ENCODE measurements at places on chromosomes 3 and 15. TPM values are rescaled to one million over a fixed set of nuclear protein-coding genes. Genes with fewer than 3 reads are reported as not detected.

- DNase-seq, result no peak
- H3K27me3 ChIP-seq, result no peaks in the 10 kb centered on the region
- H3K4me1 ChIP-seq, result no peaks in the 10 kb centered on the region
- H3K4me3 ChIP-seq, result no peak overlapping the region
- no peaks in the 10 kb centered on the region for H3K36me3 ChIP-seq
Observed at GRCh38 chr15:51992953-51993352, 21.4 kb upstream of the LEO1 start.

DNA sequence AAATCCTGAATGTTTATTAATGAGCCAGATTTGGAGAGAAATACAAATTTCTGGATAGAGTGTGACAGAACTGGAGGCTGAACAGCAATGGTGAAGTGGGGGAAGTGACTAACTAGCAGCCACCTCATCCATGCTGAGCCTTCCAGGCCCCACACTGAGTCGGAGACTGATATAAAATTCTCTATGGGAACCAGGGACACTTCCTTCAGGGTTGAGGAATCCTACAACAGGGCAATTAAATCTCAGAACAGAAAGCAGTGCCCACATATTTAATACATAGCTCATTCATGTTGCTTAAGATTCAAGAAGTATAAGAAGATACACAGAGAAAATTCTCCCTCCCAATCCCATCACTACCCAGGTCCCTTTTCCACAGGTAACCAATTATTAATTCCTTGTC, 49.3 kb downstream of the HACD2 start:
- H3K4me3 ChIP-seq, result no peak overlapping the region
- no peaks in the 10 kb centered on the region for H3K4me1 ChIP-seq
- H3K27ac ChIP-seq, result no peak overlapping the region
- DNase-seq, result no peak
- H3K27me3 ChIP-seq, result no peaks in the 10 kb centered on the region

DNA sequence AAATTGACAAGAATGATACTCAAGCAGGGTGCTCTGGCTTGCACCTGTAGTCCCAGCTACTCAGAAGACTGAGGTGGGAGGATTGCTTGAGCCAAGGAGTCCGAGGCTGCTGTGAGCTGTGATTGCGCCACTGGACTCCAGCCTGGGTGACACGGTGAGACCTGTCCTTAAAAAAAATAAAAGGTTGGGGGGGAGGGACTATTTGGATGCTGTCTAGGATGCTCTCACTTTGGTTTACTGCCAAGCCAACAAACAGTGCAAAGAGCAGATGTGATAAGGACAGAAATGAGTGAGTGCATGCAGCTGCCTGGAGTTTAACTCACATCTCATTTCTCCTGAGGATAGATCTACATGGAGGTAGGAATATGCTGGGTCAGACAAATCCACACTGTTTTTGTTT, 130.0 kb downstream of the FRMD4B start:
- no peak overlapping the region for H3K4me3 ChIP-seq
- no peaks in the 10 kb centered on the region for H3K4me1 ChIP-seq
- DNase-seq, result no peak
- H3K27me3 ChIP-seq, result no peaks in the 10 kb centered on the region

DNA sequence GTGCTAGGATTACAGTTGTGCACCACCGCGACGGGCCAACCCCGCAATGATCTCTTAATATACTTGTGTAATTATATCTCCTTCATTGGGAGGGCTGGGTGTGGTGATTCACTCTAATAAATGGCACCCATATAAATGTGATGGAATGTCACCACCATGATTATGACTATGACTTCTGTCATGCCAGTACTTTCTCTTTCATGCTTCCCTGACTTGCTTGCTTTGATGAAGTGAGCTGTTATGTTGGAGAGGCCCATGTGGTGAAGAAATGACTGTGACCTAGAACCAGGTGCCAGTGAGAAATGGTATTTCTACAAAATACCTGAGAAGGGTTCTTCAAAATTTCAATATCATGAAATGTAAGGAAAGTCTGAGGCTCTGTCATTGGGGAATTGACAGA, 24.4 kb upstream of the TP63 start:
- no peak for DNase-seq
- H3K4me3 ChIP-seq, result no peak overlapping the region
- no peak overlapping the region for H3K27ac ChIP-seq
- no peaks in the 10 kb centered on the region for H3K4me1 ChIP-seq

DNA sequence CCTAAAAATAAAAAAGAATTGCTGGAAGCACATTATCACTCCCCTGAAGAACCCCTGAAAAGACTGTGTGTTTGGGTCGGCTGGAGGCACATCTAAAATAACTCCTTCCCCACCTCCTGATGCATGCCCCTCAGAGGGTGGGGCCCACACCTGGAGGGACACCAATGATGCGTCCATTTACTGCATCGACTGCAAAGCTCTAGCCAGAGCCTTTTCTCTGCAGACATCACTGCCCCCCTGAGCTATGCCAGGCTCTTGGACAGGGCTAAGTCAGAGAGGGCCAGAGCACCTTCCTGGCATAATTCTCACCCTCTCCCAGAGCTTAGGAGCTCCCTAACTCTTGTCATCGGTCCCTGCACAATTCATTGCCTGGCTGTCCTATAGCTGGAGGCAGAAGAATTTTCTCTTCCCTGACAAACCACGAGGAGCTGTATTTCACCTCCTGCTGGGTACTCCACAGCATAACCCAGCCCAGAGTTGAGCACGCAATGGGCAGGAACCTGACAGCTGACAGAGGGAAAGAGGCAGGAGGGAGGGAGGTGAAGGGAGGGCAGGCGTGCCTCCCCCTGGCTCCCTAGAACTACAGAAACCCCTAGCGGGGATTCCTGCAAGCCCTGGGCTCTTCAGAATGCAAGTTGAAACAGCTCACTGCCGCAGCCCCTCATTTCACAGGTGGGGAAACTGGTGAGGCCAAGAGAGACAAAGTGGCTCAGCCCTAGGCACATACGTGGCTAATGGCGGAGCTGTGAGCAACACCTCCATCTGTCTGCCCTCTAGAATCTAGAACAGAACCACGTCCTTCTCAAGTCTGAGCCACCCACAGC, 46.6 kb downstream of the XXYLT1 start:
- H3K27me3 ChIP-seq, result no peaks in the 10 kb centered on the region
- no peaks in the 10 kb centered on the region for H3K36me3 ChIP-seq

DNA sequence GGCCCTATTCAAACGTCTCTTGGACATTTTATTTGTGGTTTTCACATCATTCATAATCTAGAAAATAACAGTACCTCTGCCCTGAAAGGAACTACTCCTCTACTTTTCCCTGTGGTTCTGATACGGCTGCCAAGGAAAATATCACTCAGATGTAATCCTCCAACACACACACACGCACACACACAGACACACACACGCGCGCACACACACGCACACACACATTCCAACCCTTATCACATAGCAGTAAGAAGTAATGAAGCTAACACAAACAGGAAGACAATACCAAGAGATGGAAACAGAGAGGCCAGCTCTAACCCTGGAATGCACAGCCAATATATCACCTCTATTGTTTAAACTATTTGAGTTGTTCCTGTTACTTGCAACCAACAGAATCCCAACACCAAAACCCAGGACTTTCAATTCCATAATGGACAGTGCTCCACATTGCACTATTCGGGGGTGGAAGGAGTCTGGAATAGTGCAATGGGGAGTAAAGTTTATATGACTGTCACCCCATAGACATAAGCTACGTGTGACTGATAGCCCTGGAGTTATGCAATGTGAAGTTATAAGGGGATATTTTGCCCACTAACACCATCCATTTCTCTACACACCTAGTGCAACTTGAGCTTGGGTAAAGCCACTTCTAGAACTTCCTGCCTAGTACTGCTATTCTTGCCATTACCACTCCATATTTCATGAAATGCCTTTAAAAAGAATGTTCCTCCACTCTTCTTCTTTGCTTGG, 71.3 kb upstream of the FNDC3B start:
- H3K27me3 ChIP-seq, result no peaks in the 10 kb centered on the region
- peak overlapping the region; percentile 25 for H3K27ac ChIP-seq
- H3K4me1 ChIP-seq, result no peaks in the 10 kb centered on the region
- no peak for DNase-seq

- H3K4me1 ChIP-seq, result no peaks in the 10 kb centered on the region
- no peak overlapping the region for H3K27ac ChIP-seq
- no peaks in the 10 kb centered on the region for H3K27me3 ChIP-seq
Observed at GRCh38 chr15:92195241-92195640, 198.4 kb upstream of the ST8SIA2 start.

DNA sequence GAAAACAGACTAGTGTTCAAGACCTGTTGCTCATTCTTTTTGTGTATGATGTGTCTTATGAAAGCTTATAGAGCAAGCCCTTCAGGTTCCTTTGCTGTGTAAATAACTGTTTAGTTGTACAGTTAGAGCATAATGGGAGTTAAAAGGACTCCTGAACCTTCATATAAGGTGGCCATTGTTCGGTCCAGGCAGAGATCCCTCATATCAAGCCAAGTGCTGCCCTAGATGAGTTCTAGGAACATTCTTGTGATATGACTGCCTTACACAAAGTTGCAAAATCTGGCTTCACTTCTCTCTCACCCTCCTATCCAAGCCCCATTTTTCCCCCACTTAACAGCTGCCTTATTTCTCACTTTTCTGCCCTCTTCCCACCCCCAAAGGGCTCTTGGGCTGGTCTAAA, 26.9 kb downstream of the GYG1 start:
- DNase-seq, result no peak
- peaks cover 5% of the 10 kb centered on the region for H3K36me3 ChIP-seq
- no peaks in the 10 kb centered on the region for H3K4me1 ChIP-seq

DNA sequence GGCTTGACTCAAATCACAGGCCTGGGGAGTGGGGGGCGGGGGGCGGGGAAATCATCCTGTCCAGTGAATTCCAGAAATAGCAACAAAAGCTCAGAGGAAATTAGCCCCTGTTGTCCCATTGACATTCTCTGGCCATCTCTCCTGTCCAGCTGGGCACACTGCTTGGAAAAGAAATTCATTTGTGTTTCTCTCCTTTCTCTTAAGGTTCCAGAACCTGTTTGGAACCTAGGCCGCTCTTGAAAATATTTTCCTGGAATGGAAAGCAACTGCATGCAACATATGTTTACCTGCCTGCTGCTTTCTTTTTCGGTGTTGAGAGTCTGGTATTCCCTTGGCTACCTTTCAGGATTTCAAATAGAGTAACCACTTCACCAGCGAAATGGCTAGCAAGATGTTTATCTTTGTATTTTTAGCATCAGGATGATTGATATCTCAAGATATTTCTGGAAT, 169.0 kb downstream of the GHSR start:
- DNase-seq, result no peak
- no peak overlapping the region for H3K4me3 ChIP-seq
- no peaks in the 10 kb centered on the region for H3K27me3 ChIP-seq
- H3K4me1 ChIP-seq, result no peaks in the 10 kb centered on the region

DNA sequence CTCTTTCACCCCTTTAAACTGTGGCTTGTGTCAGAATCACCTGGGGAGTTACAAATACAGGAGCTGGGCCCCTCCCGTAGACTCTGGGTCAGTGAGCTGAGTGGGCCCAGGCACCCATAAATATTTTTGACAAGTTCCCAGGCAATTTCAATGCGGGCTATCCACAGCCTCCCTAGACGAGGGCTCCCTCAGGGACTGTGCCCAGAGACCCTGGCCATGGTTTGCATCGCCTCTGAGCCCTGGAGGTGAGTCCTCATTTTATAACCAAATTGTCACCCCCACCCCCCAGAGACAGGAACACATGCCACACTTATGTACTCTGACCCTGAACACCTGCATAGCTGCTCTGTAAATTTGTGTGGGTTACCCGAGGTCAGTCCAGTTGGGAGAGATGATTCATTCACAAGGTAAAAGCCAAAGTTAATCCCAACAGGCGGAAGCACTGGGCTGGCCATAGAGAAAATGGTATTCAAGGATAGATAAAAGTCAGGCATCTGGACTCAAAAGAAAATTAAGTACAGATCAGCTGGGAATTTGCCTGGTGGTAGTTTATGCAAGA, 146.5 kb upstream of the SLC6A11 start:
- H3K4me1 ChIP-seq, result no peaks in the 10 kb centered on the region
- H3K36me3 ChIP-seq, result no peaks in the 10 kb centered on the region
- DNase-seq, result no peak
- H3K4me3 ChIP-seq, result no peak overlapping the region
- H3K27me3 ChIP-seq, result peaks cover 4% of the 10 kb centered on the region
- H3K27ac ChIP-seq, result no peak overlapping the region

DNA sequence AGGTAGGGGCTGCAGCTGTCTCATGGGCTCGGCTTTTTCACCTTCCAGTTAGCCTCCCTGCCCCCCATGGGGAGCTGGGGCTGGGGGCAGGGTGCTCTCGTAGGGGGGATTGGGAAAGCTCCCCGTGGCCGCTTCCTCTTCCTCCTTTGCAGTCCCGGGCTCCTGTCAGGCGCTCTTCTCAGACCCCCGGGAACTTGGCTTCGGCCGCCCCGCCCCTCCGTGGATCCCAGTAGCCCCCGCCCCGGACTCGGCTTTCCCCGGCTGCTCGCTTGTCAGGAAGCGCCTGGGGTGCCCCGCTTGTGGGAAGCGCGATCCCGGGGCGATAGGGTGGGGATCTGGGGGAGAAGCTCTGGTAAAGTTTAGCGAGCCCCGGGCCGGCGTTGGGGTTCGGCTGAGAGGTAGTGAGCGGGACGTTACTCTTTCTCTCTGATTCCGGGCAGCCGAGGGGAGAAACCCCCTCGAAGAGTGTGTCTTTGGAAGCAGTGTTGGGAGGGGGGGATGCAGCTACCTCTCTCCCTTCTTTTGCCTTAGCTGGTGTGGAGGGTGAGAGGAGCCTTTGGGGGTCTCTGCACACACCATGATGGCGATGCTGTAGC, 611 bp downstream of the PIAS1 start:
- no peaks in the 10 kb centered on the region for H3K36me3 ChIP-seq
- H3K4me1 ChIP-seq, result peaks cover 40% of the 10 kb centered on the region
- H3K27me3 ChIP-seq, result no peaks in the 10 kb centered on the region
- DNase-seq, result peak; percentile 33
- H3K4me3 ChIP-seq, result peak overlapping the region; percentile 73

GRCh38 chr15:66019368-66019767, 150.1 kb downstream of the RAB11A start:
- H3K4me3 ChIP-seq, result no peak overlapping the region
- H3K36me3 ChIP-seq, result no peaks in the 10 kb centered on the region
- H3K27me3 ChIP-seq, result no peaks in the 10 kb centered on the region

GRCh38 chr3:59246719-59247401, 197.0 kb upstream of the CFAP20DC start:
- no peaks in the 10 kb centered on the region for H3K27me3 ChIP-seq
- no peak overlapping the region for H3K4me3 ChIP-seq
- no peaks in the 10 kb centered on the region for H3K4me1 ChIP-seq
- no peak overlapping the region for H3K27ac ChIP-seq
- DNase-seq, result no peak

GRCh38 chr3:4507024-4507596, 14.0 kb downstream of the ITPR1 start:
- peaks cover 44% of the 10 kb centered on the region for H3K4me1 ChIP-seq
- H3K27ac ChIP-seq, result no peak overlapping the region
- no peaks in the 10 kb centered on the region for H3K36me3 ChIP-seq
- H3K4me3 ChIP-seq, result no peak overlapping the region

GRCh38 chr3:28915741-28916500, 364.9 kb upstream of the RBMS3 start:
- no peak overlapping the region for H3K27ac ChIP-seq
- H3K27me3 ChIP-seq, result no peaks in the 10 kb centered on the region
- no peaks in the 10 kb centered on the region for H3K4me1 ChIP-seq
- no peak for DNase-seq
- no peak overlapping the region for H3K4me3 ChIP-seq
- H3K36me3 ChIP-seq, result no peaks in the 10 kb centered on the region

PLS1 gene
- 4.1 TPM for total RNA-seq

GABRR3 gene
- not detected for total RNA-seq

ST8SIA2 gene
- not detected for total RNA-seq

WDR93 gene
- not detected for total RNA-seq

EXD1 gene
- total RNA-seq, result not detected

CEP19 gene
- total RNA-seq, result 7.3 TPM

TMEM207 gene
- total RNA-seq, result not detected

ITPKA gene
- total RNA-seq, result 0.44 TPM

PTPN23 gene
- total RNA-seq, result 30.5 TPM

IGSF11 gene
- not detected for total RNA-seq

MAGI1 gene
- total RNA-seq, result 0.15 TPM

MEIS2 gene
- total RNA-seq, result not detected

Measured in CD8-positive, alpha-beta memory T cell (primary cell).